CD4-positive, alpha-beta memory T cell (primary cell): ENCODE measurements at places on chromosomes 12 and 14.

GRCh38 chr12:11233532-11233931 is 36.0 kb downstream of the PRB3 start:
- DNase-seq: no peak

DNA sequence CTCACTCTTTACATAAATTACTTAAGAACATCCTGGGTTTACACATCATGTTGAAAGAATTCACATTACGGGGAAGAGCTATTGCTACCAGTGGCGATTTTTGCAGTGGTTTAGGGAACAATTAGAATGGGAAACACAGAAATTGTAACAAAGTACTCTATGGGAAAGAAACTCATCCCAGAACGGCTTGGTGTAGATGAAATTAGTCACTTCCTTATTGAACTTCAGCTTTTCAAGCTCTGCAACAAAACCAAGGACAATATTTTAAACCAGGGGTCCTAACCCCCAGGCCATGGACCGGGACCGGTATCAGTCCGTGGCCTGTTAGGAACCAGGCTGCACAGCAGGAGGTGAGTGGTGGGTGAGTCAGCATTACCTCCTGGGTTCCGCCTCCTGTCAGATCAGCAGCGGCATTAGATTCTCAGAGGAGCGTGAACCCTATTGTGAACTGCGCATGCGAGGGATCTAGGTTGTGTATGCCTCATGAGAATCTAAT is 32.3 kb upstream of the FICD start:
- no peak for DNase-seq

GRCh38 chr12:98793121-98793520 is 148.0 kb downstream of the APAF1 start:
- DNase-seq: no peak

GRCh38 chr12:6928022-6928702 is 403 bp downstream of the ATN1 start:
- DNase-seq: no peak

DNA sequence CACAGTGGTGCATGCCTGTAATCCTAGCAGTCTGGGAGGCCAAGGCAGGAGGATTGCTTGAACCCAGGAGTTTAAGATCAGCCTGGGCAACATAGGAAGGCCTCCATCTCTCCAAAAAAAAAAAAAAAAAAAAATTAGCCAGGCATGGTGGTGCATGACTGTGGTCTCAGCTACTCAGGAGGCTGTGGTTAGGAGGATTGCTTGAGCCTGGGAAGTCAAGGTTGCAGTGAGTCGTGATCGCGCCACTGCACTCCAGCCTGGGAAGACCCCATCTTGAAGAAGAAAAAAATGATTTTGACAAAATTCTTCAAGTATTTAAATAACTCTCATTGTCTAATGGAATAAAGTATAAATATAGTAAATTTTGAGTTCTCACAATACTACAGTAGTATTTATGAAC is 219.2 kb upstream of the SSTR1 start:
- DNase-seq: no peak

- no peak for DNase-seq
These were observed 9.7 kb downstream of the CACNA2D4 start for GRCh38 chr12:1908758-1909157.

DNA sequence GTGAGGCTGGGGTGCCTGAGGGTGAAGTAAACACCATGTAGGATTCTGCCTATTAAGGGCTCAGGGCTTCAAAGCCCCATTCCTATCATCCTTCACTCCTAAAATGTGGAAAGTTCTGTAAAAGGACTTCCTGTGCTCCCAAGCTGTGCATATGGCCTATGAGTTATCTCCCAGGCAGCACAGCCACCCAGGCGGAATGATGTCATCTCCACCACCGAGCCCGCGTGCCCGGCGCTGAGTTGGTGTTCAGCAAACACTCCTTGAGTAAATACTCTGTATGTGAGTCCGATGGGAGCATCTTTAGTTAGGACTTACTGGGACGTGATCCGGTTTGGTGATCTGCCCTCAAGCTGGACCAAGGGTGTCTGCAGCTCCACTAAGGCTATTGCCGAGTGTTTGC is 437.3 kb downstream of the MED13L start:
- no peak for DNase-seq

- DNase-seq: peak; percentile 73
These were observed 24.2 kb upstream of the HIF1A start for GRCh38 chr14:61671082-61671481.

GRCh38 chr14:106218174-106218573 is 691.8 kb downstream of the TMEM121 start:
- DNase-seq: no peak

DNA sequence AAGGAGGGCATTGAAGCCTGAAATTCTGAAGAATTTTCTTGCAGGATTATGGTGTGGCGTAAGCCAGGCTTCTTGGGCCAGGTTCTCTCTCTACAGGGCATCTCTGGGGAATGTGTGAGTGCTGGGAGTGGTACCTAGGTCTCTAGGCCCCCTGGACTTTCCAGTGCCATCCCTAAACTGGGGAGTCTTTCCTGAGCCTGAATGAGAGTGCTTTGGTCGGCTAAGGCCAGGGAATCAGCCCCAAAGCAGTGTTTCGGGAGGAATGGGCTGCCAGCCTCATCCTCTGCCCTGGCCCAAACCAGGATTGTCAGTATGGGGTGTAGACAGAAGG is 93.9 kb downstream of the CALM1 start:
- DNase-seq: no peak

- DNase-seq: no peak
These were observed 148.6 kb upstream of the VASH1 start for GRCh38 chr14:76612654-76613053.

DNA sequence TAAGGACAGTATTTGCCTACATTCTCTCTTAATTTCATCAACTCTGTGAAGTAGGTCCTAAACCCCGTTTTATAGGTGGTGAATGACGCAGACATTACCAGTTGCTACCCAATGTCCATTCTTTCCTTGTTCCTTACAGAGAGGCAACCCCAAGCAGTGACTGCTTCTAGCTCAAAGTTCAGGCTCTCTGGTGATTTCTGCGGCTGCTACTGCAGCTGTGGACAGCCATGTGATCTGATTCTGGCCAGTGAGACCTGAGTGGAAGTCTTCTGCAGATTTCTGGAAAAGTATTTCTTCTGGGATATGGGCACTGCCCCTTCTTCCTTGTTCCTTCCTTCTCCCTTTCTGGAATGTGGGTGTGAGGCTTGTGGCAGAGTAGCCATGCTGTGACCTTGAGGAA is 82.9 kb downstream of the ARF6 start:
- DNase-seq: no peak

- DNase-seq: no peak
These were observed 1.3 kb upstream of the ATP5MC2 start for GRCh38 chr12:53677016-53677799.

DNA sequence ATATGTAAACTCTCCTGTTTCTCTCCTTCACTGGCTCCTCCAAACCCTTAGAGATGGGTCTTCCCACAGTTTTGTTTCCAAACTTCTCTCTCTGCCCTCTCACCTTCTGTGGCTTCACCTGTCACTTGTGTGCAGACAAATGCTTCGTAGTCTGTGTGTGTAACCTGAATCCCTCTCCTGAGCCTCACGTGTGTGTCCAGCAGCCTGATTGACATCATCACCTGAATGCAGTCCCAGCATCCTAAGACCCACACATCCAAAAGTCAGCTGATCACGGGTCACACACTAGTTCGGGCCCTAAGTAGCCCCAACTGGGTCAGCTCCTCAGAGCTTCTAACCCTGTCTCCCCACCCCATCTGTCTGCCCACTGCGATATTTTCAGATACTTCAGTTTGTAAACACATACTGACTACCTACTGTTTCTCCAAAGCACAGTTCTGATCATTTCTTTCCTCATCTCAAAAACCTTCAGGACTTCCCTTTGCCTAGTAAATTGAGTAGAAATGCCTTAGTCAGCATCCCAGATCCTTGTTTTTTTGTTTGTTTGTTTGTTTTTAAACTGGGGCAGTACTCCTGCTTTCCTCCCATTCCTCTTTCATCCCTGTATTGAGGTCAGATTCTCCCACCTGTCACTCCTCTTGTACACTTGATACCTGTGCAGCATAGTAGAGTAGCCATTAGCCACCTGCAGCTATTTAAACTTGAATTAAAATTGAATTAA is 23.7 kb downstream of the FNTB start:
- no peak for DNase-seq

DNA sequence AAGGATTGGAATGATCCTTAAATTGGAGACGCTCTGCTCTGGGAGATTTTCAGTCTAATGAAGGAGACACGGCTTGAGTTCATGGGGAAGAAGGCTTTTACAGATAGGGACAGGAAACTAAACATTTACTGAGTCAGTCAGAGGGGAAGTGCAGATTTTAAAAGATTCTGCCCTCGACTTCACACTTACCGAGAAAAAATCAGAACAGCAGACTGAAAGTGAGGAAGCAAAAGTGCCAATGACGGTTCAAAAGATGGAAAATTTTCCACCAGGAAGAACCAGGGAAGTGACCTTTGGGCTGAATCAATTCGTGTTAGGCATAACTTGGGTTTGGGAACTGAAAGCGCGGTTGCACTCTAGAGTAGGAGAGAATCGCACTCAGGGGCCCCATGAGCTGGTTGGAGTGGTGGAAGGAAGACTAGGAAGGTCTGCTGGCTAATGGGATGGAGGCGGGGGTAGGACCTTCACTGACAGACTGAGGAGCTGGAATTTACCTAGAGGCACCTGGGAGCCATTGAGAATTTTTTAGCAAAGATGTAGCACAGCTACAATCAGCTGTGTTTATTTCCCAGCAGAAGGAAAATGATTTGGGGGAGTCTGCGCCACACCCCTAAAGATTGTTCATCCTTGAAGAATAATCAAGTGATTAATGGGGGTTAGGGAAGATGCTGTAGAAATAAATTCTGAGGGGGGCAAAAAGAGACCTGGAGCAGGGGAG is 1.2 kb downstream of the KCNK13 start:
- no peak for DNase-seq

DNA sequence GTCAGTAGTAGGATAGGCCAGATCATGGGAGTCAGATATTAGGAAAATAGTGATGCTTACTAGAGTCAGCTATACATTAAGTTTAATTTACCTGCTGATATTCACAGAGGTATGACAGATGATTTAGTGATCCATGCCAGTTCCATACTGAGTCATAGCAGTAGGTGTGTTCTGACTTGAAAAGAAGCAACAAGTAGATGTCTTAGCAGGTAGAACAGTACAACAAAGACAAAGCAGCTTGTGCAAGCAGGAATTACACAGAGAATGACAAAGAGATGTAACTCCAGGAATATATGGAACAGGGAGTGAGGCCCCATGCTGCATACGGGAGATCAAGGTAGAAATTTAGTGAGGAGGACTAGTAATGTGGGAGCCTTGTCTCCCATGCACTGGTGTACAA is 556.9 kb downstream of the SLC16A7 start:
- DNase-seq: no peak

DNA sequence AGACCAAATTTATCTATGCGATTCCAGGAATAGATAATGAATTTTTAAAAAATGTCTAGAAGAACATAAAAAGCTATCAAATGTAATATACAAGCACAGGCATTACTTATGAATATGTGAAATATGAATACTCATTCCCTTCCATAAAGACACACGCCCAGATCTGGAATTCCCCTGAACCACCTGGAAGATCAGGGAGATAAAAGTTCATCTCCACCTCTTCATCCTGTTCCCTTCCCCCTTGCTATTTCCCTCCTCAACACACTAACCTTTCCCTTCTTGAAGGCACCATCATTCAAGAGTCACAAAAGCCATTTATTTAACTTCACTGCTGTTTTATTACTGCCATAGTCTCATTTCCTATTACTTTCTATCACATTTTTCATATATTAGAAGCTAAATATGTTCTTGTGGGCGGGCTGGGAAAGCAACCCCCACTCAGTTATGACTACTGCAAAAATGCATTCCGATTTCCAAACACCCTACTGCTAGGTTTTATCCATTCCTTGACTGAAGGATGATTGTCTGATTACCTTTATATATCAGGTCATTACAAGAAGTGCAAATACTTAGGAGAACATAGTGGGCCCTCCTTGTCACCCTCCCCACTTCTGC is 16.1 kb downstream of the FGD6 start:
- no peak for DNase-seq

GRCh38 chr14:78567343-78567742 is 397.2 kb downstream of the NRXN3 start:
- no peak for DNase-seq

GRCh38 chr14:74661726-74662450 is 49.9 kb upstream of the LTBP2 start:
- DNase-seq: no peak
